PC-9 (cell line): ENCODE measurements at places on chromosomes 1 and 21. TPM values are rescaled to one million over a fixed set of nuclear protein-coding genes. Genes with fewer than 3 reads are reported as not detected.

- no peak overlapping the region for H3K27ac ChIP-seq
- no peaks in the 10 kb centered on the region for H3K4me1 ChIP-seq
- H3K36me3 ChIP-seq = no peaks in the 10 kb centered on the region
- no peaks in the 10 kb centered on the region for H3K27me3 ChIP-seq
- DNase-seq = no peak
Measured at GRCh38 chr1:26412180-26412840, 1.7 kb downstream of the LIN28A start.

- DNase-seq = no peak
- H3K27me3 ChIP-seq = no peaks in the 10 kb centered on the region
- no peak overlapping the region for H3K27ac ChIP-seq
- H3K4me1 ChIP-seq = no peaks in the 10 kb centered on the region
- H3K36me3 ChIP-seq = no peaks in the 10 kb centered on the region
Measured at GRCh38 chr1:67345556-67345955, 37.9 kb downstream of the IL12RB2 start.

- H3K4me1 ChIP-seq = no peaks in the 10 kb centered on the region
- DNase-seq = no peak
- H3K4me3 ChIP-seq = no peak overlapping the region
- no peaks in the 10 kb centered on the region for H3K27me3 ChIP-seq
- H3K36me3 ChIP-seq = no peaks in the 10 kb centered on the region
- H3K27ac ChIP-seq = no peak overlapping the region
Measured at GRCh38 chr1:182129398-182129797, 67.9 kb upstream of the ZNF648 start.

DNA sequence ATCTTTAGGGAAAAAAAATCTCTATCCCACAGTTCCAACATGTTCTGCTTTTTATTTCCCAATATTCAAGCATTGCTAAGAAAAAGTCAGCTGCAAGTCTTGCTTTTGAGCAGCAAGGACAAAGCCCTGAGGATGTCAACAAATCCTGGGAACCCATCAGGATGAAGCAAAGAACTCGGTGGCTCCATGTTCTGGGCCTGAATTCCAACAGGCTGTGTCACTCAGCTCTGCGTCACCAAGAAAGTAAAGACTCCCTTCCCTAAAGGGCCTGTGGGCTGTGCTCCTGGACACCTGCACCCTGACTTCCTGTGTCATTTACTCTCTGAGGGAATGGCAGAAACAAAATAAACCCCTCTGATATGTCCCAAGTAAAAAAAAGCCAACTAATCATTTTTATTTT lies 95.5 kb downstream of the TIAM1 start:
- H3K36me3 ChIP-seq = peaks cover 13% of the 10 kb centered on the region; the same call in 1 of the 2 replicates
- no peaks in the 10 kb centered on the region for H3K27me3 ChIP-seq
- no peaks in the 10 kb centered on the region for H3K4me1 ChIP-seq
- H3K27ac ChIP-seq = no peak overlapping the region

DNA sequence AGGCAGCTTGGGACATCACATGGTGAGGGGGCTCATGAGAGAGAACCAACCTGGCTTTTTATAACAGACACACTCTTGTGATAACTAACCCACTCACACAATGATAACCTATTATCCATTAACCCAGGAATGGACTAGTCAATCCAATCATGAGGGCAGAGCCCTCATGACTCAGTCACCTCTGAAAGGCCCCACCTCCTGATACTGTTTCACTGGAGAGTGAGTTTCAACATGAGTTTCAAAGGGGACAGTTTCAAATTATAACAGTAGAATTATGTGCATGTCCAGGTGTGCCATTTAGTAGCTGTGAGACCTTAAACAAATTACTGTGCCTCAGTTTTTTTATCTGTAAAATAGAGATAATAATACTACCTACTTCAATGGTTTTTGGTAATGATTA lies 47.6 kb upstream of the PPP2R5A start:
- H3K27me3 ChIP-seq = no peaks in the 10 kb centered on the region
- H3K4me3 ChIP-seq = no peak overlapping the region
- DNase-seq = no peak

DNA sequence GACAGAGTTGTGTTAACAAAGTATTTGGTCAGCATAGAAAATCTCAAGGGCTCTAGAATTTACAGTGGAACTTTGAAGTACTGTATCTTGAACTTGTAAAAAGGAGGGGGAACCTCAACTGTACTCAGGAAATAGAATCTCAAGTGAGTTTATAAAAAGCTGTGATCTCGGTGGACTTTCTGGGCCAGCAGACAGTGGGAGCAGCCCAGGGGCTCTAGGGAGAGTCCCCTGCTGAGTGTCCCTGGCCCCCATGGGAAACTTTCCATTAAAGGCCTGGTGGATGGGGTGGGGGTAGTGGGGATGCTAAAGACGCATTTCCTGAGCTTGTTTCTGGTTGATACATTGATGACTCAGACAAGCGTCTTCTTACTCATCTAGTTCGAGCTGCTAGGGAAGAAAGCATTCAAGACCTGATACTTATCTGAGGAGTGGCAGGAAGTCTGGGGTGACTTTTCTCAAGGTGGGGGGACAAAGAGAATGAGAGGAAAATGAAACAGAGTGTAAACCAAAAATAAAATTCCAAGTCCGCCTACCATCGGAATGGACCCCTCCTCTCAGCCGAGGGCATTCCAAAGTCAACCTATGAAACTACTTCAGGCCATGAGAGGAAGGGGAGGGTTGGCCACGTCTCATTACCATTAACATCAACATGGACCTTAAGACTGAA lies 65.5 kb downstream of the NID1 start:
- peaks cover 27% of the 10 kb centered on the region for H3K4me1 ChIP-seq
- no peaks in the 10 kb centered on the region for H3K36me3 ChIP-seq
- DNase-seq = peak; percentile 83
- no peak overlapping the region for H3K4me3 ChIP-seq

DNA sequence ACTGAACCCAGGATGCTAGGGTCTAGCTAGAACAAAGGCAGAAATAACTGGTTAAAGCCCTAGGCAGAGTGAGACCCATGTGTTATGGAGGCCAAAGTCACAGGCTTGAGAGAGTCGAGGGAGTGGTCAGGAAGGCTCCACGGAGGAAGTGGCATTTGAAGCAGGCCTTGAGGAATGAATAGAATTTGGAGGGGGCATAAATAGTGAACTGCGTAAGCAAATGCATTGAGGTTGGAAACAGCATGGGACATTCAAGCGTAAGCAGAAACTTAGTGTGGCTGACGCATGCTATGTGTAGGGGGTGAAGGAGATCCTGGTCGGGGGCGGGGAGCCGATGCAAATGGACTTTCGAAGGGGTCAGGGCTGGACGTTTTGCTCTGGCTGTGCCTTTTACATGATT lies 11.5 kb downstream of the AZIN2 start:
- peaks cover 5% of the 10 kb centered on the region for H3K4me1 ChIP-seq
- H3K27me3 ChIP-seq = no peaks in the 10 kb centered on the region
- no peak overlapping the region for H3K27ac ChIP-seq

GRCh38 chr1:41388510-41388909 lies 27.3 kb downstream of the FOXO6 start:
- no peak overlapping the region for H3K27ac ChIP-seq
- H3K4me3 ChIP-seq = no peak overlapping the region

- 0 out of 2 replicates have a peak overlapping the region, but pooled peaks have one; percentile 11 for H3K27ac ChIP-seq
- H3K4me1 ChIP-seq = peaks cover 36% of the 10 kb centered on the region
Measured at GRCh38 chr1:51612447-51612961, 4.4 kb upstream of the OSBPL9 start.

DNA sequence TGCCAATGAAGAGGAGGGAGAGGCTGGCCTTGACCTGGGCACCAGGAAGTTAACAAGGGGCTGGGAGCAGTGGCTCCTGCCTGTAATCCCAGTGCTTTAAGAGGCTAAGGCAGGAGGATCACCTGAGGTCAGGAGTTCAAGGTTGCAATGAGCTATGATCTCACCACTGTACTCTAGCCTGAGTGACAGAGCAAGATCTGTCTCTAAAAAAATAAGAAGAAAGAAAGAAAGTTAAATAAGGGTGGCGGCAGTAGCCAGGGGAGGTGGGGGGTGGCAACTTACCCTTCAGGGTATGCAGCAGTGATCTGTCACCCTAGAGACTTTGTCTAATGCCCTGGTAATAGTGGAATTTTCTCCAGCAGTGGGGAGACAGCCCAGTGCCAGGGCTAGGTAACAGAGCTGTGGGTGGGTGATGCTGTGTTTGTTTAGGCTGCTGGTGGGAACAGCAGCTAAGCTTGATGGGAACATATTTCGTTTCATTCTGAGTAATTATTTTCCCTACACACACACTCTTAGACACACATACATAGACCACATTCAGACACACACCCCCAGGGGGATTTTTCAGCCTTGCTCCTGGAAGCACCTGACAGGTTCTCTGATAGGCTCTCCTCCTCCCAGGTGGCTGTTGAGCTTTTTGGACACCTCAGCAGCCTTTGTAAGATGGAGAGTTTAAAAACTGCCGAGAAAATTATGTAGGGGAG lies 11.3 kb upstream of the SYT6 start:
- no peaks in the 10 kb centered on the region for H3K4me1 ChIP-seq
- H3K4me3 ChIP-seq = no peak overlapping the region
- no peaks in the 10 kb centered on the region for H3K36me3 ChIP-seq
- DNase-seq = no peak

- H3K27me3 ChIP-seq = no peaks in the 10 kb centered on the region
- no peaks in the 10 kb centered on the region for H3K4me1 ChIP-seq
- no peaks in the 10 kb centered on the region for H3K36me3 ChIP-seq
- DNase-seq = no peak
- no peak overlapping the region for H3K27ac ChIP-seq
Measured at GRCh38 chr1:8835941-8836643, 18.7 kb upstream of the RERE start.

DNA sequence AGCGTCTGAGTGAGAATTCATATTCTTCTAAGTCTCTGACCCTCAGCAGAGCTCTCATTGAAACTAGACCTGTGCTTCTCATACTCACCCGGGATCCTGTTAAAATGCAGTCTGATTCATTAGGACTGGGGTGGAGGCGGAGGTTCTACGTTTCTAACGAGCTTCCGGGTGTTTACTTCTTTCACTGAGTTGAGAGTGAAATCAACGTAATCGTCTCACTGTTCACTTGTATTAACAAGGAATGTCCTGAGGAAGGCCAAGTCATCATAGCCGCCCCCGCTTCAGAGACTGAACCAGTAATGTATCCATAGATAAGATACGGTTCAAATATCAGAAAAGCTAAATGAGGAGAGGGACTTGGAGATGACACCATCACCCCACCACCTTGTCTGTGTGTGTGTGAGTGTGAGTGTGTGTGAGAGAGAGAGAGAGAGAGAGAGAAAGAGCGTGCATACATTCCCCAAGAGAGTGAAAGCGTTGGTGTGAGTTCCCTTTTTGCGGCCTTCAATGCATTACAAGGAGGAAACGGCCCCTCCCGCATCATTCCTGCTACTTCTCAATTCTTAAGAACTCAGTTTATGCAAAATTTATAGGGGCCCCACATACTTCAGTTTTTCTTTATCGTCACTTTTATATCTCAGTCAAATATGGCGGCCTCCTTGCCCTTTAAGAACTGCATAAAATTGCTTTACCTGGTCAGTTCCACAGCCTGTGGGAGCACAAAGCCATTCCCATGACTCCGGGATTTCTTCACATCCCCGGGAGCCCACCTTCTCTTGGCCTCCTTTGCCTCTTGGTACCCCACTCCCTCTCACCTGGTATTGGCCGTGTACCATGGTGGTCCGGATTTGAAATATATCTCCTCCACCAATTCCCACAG lies 19.8 kb downstream of the KMO start:
- H3K36me3 ChIP-seq = no peaks in the 10 kb centered on the region
- no peak overlapping the region for H3K4me3 ChIP-seq
- H3K4me1 ChIP-seq = no peaks in the 10 kb centered on the region

GRCh38 chr21:40047993-40048730 lies 180.9 kb downstream of the PCP4 start:
- DNase-seq = no peak
- H3K27ac ChIP-seq = no peak overlapping the region
- no peaks in the 10 kb centered on the region for H3K36me3 ChIP-seq
- H3K4me1 ChIP-seq = no peaks in the 10 kb centered on the region
- peaks cover 10% of the 10 kb centered on the region for H3K27me3 ChIP-seq
- no peak overlapping the region for H3K4me3 ChIP-seq

Gene KRTAP11-1
- not detected in 2 replicates for total RNA-seq

Gene COL11A1
- total RNA-seq = not detected in 2 replicates

Gene PRAMEF8
- total RNA-seq = not detected in 2 replicates

Gene DEPDC1
- total RNA-seq = 49.0 and 74.0 TPM in 2 replicates

Gene AADACL4
- total RNA-seq = not detected in 2 replicates
